Foreskin keratinocyte (primary cell): ENCODE measurements at places on chromosomes 2 and 18. TPM values are rescaled to one million over a fixed set of nuclear protein-coding genes. Genes with fewer than 3 reads are reported as not detected.

NAT8 gene
- total RNA-seq = not detected in 2 replicates

PLEKHH2 gene
- total RNA-seq = 0.85 and 1.2 TPM in 2 replicates

SKOR2 gene
- not detected in 2 replicates for total RNA-seq

IL37 gene
- total RNA-seq = 0.21 and 0.44 TPM in 2 replicates

ZNF513 gene
- 10.2 and 12.9 TPM in 2 replicates for total RNA-seq

MAP2 gene
- 7.4 and 9.1 TPM in 2 replicates for total RNA-seq

RBMS1 gene
- 65.0 and 67.4 TPM in 2 replicates for total RNA-seq

ABCB11 gene
- not detected in 2 replicates for total RNA-seq

CHMP1B gene
- total RNA-seq = 29.1 and 31.8 TPM in 2 replicates

ZNF396 gene
- total RNA-seq = 0.42 and 0.44 TPM in 2 replicates

KYNU gene
- total RNA-seq = 0.39 and 3.6 TPM in 2 replicates

SCTR gene
- not detected in 2 replicates for total RNA-seq

ANKRD30B gene
- not detected in 2 replicates for total RNA-seq

SRD5A2 gene
- not detected in 2 replicates for total RNA-seq

CCDC148 gene
- 0.51 and 0.71 TPM in 2 replicates for total RNA-seq

POTEC gene
- total RNA-seq = not detected in 2 replicates

SMCHD1 gene
- 35.9 and 36.0 TPM in 2 replicates for total RNA-seq

HOXD11 gene
- not detected in 2 replicates for total RNA-seq

SERPINB4 gene
- 0.07 TPM in 1 of 2 replicates, not detected in the other for total RNA-seq

RAD51AP2 gene
- 0.04 and 0.10 TPM in 2 replicates for total RNA-seq

MRPS9 gene
- total RNA-seq = 34.6 and 43.2 TPM in 2 replicates

ABCG5 gene
- not detected in 2 replicates for total RNA-seq
